Stimulated activated CD8-positive, alpha-beta memory T cell treated with anti-CD3 and anti-CD28 coated beads, Interleukin-7, amount 100 ng/mL, for 24 hours (primary cell): ENCODE measurements at places on chromosomes 5 and 9.

GRCh38 chr5:1208743-1209488 is 7.5 kb downstream of the SLC6A19 start:
- DNase-seq, result no peak

GRCh38 chr5:86917117-86917579 is 299.4 kb downstream of the COX7C start:
- no peak for DNase-seq

DNA sequence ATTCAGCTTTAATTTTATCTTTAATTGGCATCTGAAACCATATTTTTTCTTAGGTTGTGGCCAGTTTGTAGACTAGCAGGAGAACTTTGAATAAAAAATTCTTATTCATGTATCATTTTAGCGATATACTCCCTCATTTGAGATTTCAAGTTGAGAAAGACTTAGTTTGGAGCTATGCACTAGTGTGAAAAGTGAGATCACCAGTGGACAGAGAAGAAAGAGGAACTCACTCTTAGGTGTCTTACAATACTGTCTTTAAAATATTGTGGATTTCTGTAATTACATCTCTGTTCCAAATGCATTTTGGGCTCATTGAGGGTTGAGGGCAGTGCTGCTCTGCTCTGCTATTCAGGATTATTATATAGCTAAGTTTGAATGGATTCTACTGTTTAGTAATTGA is 54.7 kb downstream of the NAA35 start:
- no peak for DNase-seq

GRCh38 chr5:132496191-132496630 is 5.6 kb upstream of the IRF1 start:
- no peak for DNase-seq
